AG04449 (cell line): ENCODE measurements at places on chromosomes 1 and 21.

GRCh38 chr1:104467590-104467989, 717.9 kb downstream of the AMY1C start:
- no peak for DNase-seq

- DNase-seq: no peak
Observed at GRCh38 chr1:198610362-198610761, 28.5 kb upstream of the PTPRC start.

- no peak for DNase-seq
Observed at GRCh38 chr1:115978292-115978941, 2.1 kb downstream of the SLC22A15 start.

GRCh38 chr1:6460301-6461050, 5.5 kb downstream of the TNFRSF25 start:
- no peak for DNase-seq
